ENCODE measurements at places on chromosomes 2 and 18.
A peak's percentile ranks its signal among the peaks of the same experiment; 100 is the strongest.

DNA sequence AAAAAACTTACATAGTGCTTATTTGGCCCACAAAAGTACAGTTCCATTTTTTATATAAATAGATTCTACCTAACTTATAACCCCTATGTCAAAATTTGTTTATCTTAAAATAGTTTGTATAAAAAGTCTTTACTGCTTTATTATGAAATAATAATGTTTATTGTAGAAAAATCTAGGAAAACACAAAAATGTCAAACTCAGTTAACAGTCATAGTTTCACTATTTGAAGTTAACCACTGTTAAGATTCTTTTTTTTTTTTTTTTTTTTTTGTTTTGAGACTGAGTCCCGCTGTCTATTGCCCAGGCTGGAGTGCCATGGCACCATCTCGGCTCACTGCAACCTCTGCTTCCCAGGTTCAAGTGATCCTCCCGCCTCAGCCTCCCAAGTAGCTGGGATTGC, 26.5 kb upstream of the ABI2 start:
- DNase-seq = no peak

DNA sequence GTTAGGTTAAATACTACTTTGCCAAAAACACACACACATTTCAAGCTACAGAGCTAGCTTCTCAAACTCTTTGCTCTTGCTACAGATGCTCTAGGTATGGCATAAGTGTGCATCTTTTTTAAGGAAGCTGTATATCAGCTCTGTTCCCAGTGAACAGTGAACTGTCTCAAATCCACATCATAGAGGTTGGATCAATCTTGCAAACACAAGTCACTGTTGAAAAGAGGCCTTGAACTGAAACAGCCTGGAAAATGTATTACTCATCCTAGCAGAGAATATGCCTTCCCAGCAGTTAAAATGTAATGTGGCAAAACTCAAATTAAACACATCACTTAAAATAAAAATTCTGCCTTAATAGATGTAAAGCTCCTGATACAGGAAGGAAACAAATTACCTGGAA, 151.8 kb downstream of the WDPCP start:
- DNase-seq = no peak

- no peak for DNase-seq
Observed at GRCh38 chr2:120220756-120221155, 2.4 kb downstream of the TMEM185B start.

DNA sequence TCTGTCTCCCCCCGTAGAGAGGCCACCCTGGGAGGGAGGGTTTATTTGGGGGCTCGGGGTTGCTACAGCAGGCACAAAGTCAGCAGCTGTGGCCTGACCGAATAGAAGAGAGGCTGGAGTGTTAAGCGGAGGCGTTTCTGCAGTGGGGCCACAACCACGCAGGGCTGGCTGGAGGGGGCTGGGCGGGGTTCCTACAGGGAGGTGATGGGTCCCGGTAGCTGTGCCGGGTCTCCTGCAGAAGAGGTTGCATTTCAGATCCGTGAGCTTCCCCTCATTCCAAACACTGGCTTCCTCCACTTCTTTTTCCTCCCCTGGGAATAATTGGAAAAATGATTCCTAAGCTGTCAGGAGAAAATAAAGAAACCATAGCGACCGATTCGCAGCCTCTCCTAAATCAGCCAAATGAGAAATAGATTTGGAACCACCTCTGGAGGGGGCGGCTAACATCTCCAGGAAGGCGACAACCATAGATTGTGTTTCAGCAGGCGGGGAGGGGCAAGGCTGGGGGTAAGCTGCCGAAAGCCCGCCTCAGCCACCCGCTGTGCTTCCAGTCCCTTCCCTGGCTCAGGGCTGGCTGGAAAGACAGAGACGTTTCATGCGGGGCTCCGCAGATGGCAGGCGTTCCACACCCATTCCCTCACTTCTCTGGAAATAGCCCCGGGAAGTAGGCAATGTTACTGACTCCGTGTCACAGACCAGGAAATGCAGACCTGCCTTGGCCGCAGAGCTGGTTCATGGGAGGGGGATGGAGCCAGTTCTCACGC, 85.6 kb upstream of the TAF1B start:
- DNase-seq = peak; percentile 86

DNA sequence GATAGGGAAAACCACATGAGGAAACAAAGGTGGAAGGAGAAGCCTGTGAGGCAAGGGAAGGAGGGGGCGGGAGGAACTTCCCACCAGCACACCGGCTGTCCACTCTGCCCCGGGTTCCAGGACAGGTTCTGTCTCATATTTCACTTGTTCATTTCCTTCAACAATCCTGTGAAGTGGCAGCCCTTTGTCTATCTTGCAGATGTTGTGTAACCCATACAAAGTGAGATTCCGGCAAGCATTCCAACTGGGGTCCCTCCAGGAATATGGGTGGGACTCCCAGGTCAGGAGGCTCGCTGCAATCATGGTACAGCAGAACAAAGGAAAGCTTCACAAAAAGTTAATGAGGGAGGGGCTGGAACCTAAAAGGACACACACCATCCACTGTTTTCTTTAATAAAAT, 271.3 kb upstream of the PXDN start:
- DNase-seq = no peak

DNA sequence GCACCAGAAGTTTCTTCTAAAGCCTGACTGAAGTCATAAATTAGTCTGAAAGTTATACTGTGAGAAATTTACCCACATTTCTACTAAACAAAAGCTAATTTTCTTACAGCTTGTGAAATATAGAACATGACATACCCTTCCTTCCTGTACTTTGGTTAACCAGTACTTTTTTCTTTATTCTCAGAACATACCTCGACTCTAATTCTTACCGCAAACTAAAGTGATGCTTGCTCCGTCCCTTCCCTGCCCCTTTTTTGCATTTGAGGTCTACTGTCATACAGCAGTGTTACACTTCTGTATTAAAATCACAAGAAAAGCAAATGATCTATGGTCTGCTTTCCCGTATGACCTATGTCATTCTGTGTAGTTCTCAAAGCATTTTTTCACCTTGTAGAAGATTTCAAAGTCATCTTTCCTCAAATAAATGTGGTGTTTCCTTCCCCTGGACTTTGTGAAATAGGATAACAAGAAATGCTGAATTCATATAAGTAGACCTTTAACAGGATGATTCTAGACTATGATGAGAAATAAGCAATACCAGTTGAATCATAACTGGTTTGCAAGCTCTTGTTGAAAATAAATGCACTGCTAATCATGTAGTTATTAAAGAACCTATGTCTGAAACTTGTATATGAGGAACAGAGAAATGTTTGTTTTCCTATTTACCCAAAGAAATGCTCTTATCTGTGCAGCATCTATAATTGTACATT, 30.4 kb downstream of the CYTIP start:
- no peak for DNase-seq

- DNase-seq = no peak
Observed at GRCh38 chr18:78607221-78607620, 372.4 kb upstream of the SALL3 start.

DNA sequence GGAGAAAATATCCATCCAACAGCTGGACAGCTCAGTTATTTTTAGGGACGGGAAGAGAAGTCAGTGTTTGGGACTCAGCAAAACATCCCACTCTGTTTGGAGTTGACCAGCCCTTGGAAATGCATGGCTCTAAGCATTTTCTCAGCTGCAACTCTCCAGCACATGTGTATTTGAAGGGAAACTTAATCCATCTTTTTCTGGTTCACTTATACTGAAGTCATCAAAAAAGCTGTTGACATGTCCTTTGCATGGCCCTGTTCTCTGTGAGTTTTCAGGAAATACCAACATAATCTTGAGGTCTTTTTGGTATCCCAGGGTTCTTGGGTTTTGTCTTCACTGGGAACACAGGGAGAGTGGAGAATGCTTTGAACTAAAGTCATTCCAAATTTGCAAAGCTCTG, 91.9 kb upstream of the CELF4 start:
- DNase-seq = no peak

DNA sequence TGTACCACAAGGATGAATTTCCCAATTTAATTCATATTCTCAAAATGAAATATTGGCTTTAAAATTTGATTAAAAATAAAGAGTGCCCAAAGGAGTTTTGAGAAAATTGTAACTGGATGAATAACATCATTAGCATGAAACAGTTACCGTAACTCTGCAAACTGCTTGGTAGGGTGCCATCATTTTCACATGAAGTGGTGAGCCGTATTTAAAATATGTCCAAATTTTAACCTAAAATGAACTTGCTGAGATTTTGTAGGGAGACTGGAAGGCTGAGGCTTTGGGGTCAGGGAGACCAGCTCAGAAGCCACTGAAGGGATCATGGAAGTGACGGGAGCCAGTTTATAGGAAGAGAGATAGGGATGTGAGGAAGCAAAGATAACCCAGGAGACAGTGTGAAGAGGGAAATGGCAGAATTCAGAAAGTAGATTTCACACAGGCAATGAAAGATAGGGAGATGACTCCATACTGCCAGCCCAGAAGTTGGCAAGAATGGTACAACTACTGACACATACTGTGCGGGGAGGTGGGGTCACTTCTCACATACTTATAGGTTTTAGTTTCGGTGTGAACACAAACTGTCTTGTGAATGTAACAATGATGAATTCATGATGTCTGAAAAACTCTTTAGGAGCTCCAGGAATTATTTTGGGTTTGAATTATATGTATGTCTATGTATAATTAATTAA, 53.8 kb downstream of the EFEMP1 start:
- no peak for DNase-seq

- DNase-seq = no peak
Observed at GRCh38 chr2:172986040-172986439, 89.6 kb upstream of the MAP3K20 start.

GRCh38 chr2:8659092-8659734, 22.6 kb upstream of the ID2 start:
- DNase-seq = no peak

- DNase-seq = no peak
Observed at GRCh38 chr18:46062781-46063180, 9.3 kb downstream of the PSTPIP2 start.

DNA sequence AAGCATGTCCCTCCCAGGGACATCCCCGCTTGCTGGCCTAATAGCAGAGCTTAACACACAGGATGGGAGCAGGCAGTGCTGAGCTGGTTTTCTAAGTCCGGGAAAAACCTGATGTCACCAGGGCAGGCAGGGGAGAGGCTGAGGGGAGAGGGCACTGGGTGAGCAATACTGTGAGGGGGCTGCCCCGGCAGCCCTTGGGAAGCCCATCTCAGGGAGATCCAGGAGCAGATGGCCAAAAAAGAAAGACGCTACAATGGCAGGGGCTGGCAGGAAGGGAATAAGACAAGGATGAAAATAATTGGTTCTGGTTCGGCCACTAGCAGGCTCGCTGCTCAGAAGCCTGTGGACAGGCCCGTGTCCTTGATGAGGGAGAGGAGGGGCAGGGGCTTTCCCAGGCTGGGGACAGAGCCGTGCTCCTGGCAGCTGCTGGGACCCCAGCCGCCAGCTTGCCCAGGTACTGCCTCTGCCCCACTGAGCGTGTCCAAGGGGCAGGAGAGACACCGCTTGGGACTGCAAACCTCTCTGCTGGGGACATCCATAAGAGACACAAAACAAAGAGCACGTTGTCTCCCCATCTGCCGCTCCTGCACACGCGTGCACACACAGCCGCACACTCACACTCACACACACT, 30.2 kb downstream of the SMAD7 start:
- DNase-seq = no peak

GRCh38 chr2:73225513-73226360, 7.3 kb downstream of the PRADC1 start:
- no peak for DNase-seq

DNA sequence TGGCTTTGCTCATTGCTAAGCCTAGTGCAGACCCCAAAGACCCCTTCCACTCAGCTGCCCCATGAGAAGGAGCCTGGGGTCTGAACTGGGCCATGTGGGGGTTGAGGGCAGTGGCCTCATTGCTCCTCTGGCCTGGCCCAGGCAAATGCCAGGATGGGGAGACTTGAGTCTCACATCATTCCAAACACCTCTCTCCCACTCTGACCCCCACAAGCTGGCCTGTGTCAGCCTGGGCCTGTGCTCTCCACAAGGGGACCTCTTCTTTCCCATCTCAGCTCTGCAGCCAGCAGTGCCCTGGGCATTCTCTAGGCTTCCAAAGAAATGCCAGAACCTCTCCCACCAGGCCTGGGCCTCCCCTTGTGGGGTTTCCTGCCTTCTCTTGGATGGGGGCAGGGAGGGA, 45.8 kb upstream of the OTOF start:
- DNase-seq = no peak

- DNase-seq = no peak
Observed at GRCh38 chr2:217669831-217670230, 333.0 kb downstream of the TNS1 start.

GRCh38 chr2:28336264-28336980, 56.2 kb upstream of the FOSL2 start:
- DNase-seq = no peak

GRCh38 chr2:218899147-218899546, 18.5 kb downstream of the WNT10A start:
- no peak for DNase-seq

- DNase-seq = no peak
Observed at GRCh38 chr18:56312551-56313335, 325.6 kb downstream of the TXNL1 start.

DNA sequence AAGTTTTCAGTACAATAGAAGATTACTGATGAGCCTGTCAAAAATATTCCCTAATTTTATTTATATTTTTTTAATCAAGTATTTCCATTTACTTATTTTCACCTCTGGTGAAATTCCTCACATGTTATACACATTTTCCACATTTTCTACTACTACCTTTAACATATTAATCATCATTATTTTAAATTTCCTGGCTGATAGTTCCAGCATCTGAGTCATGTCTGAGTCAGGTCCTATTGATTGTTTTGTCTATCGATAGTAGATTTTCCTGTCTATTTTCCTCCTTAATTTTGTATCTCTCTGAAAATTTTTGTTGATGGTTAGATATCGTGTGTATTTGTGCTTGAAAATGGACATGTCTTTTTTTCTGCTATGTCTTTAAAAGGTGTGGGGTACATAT, 211.8 kb upstream of the DSEL start:
- no peak for DNase-seq

GRCh38 chr2:86037141-86037794, 68.4 kb downstream of the POLR1A start:
- no peak for DNase-seq

DNA sequence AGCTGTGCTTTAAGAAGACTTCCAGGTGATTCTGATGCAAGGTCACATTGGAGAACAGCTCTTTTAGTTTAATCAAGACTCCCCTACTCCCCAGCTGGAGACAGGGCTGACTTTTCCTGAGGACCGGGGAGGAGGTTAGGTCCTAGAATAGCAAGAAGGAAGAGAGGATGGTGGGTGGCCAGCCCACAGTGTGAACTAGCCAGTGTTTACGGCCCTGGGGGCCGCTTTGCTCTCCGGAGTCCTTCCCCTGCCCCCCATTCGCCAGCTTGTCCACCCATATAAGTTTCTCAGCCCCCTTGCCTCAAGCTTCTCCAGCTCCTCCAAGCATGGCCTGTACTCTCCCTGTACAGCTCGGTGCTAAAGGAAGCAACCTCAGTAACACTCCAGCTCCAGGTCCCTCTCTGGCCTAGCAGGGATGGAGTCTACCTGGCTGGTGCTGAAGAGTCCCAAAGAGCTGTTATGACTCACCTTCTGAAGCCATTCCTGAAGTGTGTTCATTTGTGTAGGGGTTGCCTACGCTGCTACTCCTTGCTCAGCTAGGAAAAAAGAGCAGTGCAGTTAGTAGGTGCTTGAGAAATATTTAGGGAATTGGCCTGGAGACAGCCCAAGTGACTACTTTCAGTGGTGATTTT, 7.9 kb downstream of the INPP4A start:
- no peak for DNase-seq

- DNase-seq = no peak
Observed at GRCh38 chr18:54090856-54091255, 133.6 kb downstream of the MBD2 start.

GRCh38 chr2:16653799-16654198, 11.8 kb downstream of the CYRIA start:
- DNase-seq = no peak

- DNase-seq = no peak
Observed at GRCh38 chr2:16406496-16407289, 258.9 kb downstream of the CYRIA start.
